ENCODE measurements at places on chromosomes 13 and 19.

GRCh38 chr13:96072392-96072791, 17.5 kb upstream of the HS6ST3 start:
- DNase-seq: no peak

DNA sequence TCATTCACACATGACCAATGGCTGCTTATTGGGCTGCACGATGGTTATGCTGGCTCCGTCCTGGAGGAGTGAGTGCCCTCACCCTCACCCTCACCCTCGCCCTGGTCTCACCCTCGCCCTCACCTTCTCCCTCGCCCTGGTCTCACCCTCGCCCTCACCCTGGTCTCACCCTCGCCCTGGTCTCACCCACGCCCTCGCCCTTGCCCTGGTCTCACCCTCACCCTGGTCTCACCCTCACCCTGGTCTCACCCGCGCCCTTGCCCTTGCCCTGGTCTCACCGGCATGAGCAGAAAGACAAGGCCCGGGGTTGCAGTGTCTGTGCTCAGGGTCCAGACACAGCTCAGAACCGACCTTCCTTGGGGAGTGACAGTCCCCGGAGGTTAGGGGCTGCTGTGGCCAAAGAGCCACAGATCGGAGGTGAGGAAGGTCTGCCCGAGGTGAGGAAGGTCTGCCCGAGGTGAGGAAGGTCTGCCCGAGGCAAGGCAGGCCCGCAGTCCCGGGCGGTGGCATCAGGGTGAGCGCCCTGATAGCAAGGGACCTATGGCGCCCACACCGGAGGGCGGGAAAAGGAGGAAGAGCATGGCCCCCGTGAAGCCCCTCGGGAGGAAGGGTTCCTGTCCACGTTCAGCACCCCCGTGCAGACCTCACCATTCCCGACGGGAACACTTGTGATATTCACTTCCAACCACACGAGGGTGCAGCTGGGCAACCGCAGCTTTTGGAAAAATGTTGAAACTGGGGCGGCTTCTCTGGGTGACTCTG, 65.6 kb downstream of the MCF2L start:
- no peak for DNase-seq

DNA sequence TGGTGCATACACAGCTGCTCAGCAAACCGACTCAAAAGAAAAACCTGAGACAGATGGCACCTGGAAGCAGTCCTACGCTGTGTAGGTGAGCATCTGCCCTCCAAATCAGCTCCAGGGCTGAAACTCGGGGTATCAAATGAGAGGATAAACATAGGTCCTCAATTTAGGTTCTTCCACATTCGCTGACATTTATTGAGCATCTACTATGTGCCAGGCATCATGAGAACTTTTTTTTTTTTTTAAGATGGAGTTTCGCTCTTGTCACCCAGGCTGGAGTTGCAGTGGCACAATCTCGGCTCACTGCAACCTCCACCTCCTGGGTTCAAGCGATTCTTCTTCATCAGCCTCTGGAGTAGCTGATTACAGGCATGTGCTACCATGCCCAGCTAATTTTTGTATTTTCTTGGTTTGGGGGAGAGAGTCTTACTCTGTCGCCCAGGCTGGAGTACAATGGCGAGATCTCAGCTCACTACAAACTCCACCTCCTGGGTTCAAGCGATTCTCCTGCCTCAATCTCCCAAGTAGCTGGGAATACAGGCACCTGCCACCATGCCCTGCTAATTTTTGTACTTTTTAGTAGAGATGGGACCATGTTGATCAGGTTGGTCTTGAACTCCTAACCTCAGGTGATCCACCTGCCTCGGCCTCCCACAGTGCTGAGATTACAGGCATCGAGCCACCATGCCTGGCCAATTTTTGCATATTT, 13.4 kb downstream of the QPCTL start:
- no peak for DNase-seq

DNA sequence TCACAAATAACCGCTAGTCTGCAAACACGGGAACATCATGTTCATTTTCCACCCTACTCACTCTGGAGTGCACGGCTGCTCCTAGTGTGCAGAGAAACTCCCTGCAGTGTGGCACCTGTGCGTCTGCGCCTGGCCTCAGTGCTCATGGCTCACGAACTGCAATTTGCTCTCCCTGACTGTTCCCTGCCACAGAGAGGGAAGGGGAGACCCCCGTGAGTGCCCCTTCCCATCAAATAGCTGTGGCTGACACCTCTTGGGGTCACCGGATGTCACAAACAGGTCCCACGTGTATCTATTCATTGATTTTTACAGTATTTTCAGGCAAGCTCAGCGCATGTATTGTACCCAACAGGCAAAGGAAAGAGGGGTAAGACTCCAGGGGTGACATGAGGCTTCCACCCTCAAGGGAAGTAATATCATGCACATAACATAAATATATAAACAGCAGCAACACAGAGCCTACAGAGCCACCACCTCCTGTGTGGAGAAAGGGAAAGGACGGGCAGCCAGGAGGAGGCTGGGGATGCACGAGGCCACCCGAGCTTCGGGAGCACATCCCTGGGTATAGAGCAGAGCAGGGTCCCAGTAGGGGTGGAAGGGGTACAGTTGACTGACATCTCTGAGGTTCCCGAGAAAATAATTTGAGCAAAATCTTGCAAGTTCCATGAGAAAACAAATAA, 140.3 kb upstream of the SOX1 start:
- no peak for DNase-seq

DNA sequence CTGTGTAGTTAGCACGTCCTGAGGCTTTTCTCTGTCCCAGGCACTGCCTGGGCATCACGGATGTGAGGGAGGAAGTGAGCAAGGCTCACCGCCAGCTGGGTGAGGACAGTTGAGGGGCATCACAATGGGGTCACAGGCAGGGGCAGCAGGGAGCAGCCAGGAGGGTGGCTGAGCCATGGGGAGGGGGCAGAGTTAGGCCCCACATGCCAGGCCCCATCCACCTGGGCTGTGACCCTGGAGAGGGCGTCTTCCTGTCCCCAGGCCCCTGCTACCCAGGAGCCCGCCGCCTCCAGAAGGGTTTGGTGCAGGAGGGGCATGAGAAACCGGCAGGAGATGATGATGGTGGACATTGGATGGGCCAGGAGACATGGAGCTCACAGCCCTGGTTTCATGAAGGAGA, 56.8 kb upstream of the F7 start:
- DNase-seq: no peak

DNA sequence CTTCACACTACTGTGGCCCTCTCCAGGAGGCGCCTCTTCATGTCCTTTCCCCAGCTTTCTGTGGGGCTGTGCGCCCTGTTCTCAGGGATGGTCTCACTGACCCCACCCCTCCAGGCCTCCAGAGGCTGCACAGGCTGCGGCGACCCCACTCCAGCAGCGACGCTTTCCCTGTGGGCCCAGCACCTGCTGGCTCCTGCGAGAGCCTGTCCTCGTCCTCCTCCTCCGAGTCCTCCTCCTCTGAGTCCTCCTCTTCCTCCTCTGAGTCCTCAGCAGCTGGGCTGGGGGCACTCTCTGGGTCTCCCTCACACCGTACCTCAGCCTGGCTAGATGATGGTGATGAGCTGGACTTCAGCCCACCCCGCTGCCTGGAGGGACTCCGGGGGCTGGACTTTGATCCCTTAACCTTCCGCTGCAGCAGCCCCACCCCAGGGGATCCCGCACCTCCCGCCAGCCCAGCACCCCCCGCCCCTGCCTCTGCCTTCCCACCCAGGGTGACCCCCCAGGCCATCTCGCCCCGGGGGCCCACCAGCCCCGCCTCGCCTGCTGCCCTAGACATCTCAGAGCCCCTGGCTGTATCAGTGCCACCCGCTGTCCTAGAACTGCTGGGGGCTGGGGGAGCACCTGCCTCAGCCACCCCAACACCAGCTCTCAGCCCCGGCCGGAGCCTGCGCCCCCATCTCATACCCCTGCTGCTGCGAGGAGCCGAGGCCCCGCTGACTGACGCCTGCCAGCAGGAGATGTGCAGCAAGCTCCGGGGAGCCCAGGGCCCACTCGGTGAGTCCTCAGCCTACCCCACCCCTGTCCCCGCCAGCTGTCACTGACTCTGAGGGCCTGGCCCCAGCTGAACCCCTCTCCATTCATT, 11.2 kb downstream of the ARHGAP33 start:
- DNase-seq: no peak

- peak; percentile 45 for DNase-seq
Measured at GRCh38 chr13:40408602-40409001, 257.8 kb downstream of the FOXO1 start.

- no peak for DNase-seq
Measured at GRCh38 chr13:77902319-77902963, 16.2 kb downstream of the EDNRB start.

DNA sequence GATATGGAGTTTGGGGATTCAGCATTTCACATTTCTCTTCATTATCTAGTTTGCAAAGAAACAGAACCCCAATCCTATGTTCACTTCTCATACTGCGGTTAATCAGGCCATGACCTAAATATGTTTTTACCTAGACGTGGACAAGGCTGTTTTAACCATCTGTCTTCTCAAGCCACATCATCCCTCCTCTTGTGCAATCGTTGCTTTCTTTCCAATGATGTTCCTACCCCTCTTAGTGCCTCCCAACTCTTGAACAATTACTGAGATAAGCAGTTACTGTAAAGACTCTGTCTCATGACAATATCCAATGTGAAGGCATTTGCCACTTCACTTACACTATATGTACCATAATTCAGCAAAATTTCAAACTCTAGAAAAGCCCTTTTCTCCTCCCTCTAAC, 406.2 kb downstream of the LIG4 start:
- DNase-seq: no peak

DNA sequence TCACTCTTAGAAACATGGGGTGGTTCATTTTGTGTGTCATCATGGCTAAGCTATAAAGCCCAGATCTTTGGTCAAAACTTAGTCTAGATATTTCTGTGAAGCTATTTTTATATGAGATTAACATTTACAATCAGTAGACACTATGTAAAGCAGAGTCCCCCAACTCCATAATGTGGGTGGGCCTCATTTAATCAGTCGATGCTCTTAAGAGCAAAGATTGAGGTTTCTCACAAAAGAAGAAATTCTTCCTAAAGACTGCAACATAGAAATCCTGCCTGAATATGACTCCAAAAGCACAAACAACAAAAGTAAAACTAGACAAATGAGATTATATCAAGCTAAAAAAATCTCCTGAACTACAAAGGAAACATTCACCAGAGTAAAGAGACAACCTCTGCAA, 642.2 kb downstream of the DIAPH3 start:
- DNase-seq: no peak

DNA sequence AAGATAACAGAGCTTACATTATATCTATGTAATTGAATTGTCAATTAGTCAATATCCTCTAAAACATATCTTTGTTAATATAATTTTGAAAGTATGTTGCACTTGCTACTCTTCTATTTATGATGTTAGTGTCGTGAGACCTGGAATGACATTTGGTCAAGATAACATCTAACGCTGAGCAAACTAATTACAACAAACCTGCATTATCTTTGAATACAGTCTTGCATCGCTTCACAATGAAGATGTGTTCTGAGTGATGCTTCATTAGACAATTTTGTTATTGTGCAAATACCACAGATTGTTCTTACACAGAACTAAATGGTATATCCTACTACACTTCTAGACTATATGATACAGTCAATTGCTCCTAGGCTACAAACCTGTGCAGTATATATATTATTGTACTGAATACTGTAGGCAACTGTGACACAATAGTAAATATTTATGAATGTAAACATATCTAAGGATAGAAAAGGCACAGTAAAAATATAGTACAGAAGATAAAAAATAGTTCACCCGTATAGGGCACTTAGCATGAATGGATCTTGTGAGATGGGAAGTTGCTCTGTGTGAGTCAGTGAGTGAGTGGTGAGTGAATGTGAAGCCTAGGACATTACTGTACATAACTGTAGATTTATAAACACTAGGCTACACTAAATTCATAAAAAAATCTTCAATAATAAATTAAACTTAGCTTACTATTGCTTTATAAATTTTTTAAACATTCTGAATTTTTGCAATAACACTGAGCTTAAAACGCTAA, 1773.8 kb downstream of the PCDH9 start:
- DNase-seq: no peak

DNA sequence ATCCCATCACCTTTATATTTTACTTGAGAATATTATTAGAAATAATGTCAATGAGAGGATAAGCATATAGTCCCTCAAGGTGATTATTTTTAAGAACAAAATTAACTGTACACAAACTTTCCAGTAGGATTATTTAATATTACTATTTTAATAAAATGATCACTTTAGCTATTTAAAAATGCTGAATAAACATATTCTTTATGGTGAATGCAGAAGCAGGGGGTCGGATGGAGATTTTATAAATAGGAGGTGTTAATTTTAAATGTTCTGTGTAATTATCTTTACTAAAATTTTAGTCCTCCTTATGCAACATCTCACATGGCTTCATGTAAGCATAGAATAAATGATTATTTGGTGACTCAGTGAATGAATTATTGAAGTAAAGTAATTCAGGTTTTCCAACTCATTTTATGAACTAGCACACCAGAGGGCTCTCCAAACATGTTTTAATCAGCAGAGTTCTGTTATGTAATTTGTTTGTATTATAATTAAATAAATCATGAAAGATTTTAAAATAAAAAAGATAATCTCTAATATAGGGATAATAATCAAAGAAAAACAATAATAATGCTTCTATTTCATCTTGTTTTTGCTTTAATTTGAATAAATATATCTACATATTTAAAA, 1635.2 kb downstream of the EFNB2 start:
- DNase-seq: no peak

- DNase-seq: no peak
Measured at GRCh38 chr13:61466280-61466679, 50.6 kb upstream of the PCDH20 start.

GRCh38 chr13:46572752-46573431, 19.9 kb downstream of the LRCH1 start:
- DNase-seq: no peak

- no peak for DNase-seq
Measured at GRCh38 chr13:110344320-110344719, 37.2 kb downstream of the COL4A2 start.

DNA sequence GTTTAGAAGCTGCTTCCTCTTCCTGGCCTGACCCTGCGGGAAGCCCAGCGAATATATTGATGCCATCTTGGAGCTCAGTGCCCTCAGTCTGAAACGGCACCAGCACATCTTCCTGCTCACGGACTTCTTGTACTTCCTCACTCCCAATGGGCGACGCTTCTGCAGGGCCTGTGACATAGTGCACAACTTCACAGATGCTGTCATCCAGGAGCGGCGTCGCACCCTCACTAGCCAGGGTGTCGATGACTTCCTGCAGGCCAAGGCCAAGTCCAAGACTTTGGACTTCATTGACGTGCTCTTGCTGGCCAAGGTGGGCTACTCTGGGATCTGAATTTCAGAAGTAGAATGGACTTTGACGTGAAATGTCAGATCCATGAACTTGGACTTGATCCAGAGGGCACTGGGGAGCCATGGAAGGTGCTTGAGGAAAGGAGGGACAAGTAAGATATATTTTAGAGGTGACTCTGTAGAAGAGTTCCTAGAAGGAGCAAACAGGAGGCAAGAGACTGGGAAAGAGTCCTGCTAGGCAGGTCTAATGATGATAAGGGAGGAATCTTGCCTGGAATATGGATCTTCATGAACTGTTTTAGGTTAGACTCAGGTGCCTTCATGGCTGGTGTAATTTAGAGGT, 38.4 kb upstream of the CYP4F8 start:
- DNase-seq: no peak

DNA sequence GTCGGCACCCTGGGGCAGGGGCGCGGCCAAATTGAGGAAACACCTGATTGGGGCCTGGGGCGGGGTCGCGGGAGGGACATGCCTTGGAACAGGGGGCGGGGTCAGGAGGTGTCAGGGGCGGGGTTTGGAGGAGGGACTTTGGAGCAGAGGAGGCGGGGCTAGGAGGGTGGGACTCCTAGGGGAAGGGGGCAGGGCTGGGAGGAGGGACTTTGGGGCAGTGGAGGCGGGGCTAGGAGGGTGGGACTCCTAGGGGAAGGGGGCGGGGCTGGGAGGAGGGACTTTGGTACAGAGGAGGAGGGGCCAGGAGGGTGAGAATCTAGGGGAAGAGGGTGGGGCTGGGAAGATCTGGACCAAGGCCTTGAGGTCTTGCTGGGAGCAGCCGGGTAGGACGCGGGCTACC, 21.9 kb downstream of the GRIN2D start:
- DNase-seq: no peak
